Stimulated activated CD4-positive, alpha-beta T cell treated with anti-CD3 and anti-CD28 coated beads, Interleukin-12 subunit alpha, Interleukin-12 subunit beta, amount 100 ng/mL, for 48 hours (primary cell): ENCODE measurements at places on chromosomes 3 and 15.

- no peak for DNase-seq
These were observed 103.3 kb upstream of the COL8A1 start for GRCh38 chr3:99534951-99535704.

DNA sequence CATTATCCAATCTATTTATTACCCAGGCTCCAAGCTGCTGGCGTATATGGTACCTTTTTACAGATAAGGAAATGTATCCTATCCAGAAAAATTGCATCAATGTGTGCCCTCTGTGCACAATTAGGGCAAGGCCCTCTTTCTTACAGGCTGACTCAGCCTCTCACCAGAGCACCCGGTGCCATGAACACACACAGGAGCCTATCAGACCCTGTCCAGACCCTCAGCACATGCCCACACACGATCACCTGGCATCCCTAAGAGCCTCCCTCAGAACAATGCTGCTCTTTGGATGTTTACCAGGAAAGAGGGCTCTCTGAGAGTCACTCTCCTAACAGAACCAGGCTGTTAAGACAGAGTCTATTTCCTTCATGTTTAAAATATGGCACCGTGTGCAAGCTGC lies 460.0 kb upstream of the TBL1XR1 start:
- DNase-seq: no peak

DNA sequence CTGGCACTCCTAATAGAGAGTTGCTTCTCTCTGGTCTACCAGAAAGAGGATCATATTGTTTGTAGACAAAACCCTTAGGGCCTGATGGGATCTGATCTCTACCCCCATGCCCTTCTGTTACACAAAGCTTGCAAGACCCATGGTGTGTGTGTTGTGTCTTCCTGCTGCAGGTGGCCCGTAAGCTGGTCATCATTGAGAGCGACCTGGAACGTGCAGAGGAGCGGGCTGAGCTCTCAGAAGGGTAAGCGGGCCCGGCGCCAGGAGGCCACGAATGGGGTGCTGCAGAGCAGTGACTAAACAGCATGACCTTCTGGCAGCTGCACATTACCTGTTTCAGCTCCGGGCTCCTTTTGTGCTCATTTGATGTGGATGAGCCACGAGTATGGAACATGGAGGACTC lies 18.2 kb downstream of the TPM1 start:
- no peak for DNase-seq

GRCh38 chr3:78707609-78708008 lies 1060.2 kb downstream of the ROBO1 start:
- no peak for DNase-seq

GRCh38 chr3:135755330-135756105 lies 210.0 kb upstream of the PPP2R3A start:
- DNase-seq: no peak

- no peak for DNase-seq
These were observed 102.6 kb downstream of the EFL1 start for GRCh38 chr15:82159922-82160321.

DNA sequence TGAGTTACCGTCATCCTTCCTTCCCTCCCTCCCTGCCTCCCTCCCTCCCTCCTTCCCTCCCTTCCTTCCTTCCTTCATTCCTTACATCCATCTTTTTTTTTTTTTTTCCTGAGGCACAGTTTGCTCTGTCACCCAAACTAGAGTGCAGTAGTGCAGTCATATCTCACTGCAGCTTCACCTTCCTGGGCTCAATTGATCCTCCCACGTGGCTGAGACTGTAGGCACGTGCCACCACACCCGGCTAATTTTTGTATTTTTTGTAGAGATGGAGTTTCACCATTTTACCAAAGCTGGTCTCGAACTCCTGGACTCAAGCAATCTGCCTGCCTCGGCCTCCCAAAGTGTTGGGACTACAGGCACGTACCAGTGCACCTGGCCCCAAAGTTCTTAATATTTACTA lies 25.8 kb downstream of the USP3 start:
- no peak for DNase-seq

GRCh38 chr3:194001728-194002459 lies 134.1 kb upstream of the HES1 start:
- no peak for DNase-seq

GRCh38 chr3:98565237-98565643 lies 28.2 kb downstream of the CPOX start:
- no peak for DNase-seq

DNA sequence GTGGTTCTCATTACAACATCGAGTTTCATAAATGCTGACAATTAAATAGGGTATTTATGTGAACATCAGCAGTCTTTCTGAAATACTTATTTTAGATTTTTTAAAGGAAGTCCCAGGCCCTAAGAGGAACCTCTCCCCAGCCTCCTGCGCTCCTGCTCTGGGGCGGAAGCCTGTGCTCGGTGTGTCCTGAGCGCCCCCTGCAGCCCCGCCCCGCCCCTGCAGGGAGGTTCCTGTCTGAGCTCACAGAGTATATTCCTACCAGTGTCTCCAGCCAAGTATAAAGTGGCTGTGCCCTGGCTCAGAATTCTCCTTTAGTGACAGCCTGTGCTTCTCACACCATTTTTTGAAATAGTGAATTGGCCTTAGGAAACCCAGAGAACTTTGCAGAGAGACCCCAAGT lies 567.9 kb downstream of the GOLGA6L6 start:
- no peak for DNase-seq

DNA sequence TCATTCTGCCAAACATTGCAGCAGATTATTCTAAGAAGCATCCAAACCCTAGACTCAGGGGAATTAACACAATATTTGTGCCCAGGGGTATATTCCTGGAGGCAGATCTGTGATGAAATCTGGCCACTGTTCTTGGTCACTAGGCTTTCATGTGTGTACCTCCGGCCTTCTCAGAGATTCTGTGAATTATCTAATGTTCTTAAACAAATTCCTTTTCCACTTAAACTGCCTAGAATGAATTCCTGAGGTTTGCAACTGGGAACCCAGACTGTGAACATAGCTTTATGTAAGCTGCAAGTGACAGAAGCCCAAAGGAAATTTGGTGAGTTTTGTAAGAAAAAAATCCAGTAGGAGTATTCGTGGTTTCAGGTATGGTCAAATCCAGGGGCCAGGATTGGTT lies 20.7 kb upstream of the CTNNB1 start:
- no peak for DNase-seq

DNA sequence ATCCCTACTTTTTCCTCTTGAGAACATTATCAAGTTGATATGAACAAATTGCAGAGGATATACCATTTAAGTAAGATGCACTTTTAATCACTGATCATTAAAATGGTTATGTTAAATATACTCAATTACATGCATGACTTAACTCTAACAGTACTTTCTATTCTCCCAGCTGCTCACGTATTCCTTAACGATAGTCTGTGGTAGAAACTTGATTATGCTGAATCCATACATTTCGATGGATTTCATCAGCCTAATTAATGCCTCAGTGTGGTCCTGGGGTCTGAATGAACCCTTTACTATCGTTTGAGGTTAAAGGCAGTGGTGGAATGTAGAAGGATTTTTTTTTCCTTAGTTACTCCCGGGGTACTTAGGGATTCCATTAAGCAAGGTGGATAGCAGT lies 18.6 kb downstream of the SOX2 start:
- DNase-seq: no peak

- DNase-seq: no peak
These were observed 31.1 kb downstream of the TNK2 start for GRCh38 chr3:195877136-195877715.

DNA sequence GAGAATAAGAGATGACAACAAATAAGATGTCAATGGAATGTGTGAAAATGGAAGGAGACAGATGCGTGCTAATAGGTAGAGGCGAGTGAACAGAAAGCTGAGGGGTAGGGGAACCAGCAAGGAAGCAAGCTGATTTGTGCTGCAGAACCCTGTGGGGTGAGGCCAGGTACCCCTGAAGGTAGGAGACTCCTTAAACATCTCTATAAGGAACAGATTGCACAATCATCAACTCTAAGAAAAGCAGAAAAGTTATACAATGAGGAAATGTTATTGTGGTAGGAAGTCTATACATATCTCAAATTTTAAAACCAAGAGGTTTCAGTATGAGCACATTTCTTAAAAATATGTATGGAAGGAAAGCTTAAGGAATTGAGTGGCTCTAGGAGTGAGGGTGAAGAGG lies 315.0 kb upstream of the TPM1 start:
- DNase-seq: no peak

- DNase-seq: no peak
These were observed 93.4 kb downstream of the MBNL1 start for GRCh38 chr3:152362086-152362485.

GRCh38 chr3:140166861-140167599 lies 232.0 kb downstream of the CLSTN2 start:
- no peak for DNase-seq

DNA sequence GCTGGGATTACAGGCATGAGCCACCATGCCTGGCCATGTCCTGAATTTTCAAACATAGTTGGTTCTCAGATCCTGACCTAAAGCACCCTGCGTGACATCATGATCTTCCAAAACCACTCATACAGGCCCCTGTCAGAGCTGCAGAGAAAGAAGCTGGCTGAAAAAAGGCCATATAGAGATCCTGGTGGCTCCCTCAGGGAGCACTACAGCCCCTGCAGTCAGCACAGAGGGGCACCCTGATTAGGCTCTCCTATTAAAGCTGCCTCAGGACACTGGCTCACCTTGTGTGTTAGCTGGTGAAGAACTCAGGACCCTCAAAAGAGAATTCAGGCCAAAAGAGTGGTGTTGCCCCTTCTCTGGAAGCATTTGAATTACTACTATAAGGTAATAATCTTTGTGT lies 249.7 kb upstream of the MCTP2 start:
- no peak for DNase-seq
